ENCODE measurements at places on chromosomes 6 and 20.

GRCh38 chr6:117916483-117916882 lies 9.4 kb downstream of the SLC35F1 start:
- DNase-seq, result no peak

DNA sequence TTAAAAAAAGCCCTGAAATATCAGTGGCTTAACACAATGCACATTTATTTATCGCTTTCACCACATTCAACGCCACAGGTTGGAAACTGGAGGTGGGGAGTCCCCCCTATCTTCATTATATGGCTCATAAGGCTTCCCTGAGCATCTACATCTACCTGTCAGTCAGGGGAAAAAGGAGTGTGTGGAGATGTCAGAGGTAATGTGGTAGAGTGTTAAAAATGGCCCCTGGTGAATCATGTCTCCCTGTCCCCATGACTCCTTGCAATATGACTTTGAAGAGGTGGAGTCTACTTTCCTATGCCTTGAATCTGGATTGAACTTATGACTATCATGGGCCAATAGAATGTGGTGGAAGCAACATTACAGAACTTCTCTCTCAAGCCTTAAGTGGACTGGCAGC lies 65.5 kb upstream of the BTBD3 start:
- DNase-seq, result no peak

- no peak for DNase-seq
These were observed 427.3 kb downstream of the KIF16B start for GRCh38 chr20:16145919-16146318.

DNA sequence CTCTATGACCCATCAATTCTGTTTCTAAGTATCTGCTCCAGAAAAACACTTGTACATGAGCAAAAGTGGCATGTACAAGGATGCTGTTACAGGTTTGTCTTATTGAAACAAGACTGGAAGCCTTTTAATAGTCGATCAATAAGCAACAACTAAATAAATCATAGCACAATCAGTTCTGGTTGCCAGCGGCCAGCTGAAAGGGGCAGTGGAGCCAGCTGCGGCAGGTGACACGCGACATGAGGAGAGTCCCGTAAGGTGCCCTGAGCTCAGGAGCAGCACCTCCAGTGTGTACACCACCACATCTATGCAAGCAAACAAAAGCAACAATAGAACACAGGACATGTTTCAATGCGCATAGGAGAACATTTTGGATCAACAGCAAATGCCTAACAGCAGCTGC lies 20.7 kb upstream of the NNAT start:
- DNase-seq, result no peak

- no peak for DNase-seq
These were observed 61.2 kb upstream of the SGK1 start for GRCh38 chr6:134379076-134379475.

Measured in AG04450 (cell line).